Activated CD4-positive, alpha-beta T cell treated with anti-CD3 and anti-CD28 coated beads for 48 hours (primary cell): ENCODE measurements at places on chromosomes 11 and 22.

DNA sequence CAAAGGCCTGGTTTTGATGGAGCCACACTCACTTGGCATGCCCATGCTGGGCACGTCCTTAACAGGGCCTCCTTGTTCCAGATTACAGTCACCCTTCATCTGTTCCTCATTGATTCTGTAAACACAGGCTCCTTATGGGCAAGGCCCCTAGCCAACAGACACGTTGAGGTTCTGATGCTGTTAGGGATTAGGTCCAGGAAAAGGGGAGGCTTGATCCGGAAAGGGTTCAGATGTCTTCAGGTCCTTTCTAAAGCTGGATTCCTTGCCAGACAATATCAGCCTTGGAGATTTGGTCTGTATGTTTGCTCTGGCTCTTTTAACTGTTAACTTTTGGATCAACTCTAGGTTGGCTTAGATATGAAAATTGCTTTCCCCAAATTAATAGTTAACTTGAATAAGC, 46.9 kb upstream of the PRSS23 start:
- DNase-seq, result no peak

DNA sequence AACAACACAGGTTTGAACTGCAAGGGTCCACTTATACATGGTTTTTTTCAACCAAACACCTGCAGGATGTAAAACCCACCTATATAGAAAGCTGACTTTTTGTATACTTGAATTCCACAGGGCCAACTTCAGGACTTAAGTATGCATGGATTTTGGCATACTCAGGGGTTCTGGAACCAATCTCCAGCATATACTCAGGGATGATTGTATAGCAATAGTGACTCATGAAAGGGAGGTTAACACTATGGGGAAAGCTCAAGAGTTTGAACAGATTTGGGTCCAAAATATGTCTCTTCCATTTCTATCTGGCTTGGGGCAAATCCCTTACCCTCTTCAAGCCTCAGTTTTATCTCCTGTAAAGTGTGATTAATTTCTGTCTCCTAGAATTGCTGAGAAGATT, 94.9 kb downstream of the MICAL2 start:
- no peak for DNase-seq

- no peak for DNase-seq
Observed at GRCh38 chr11:106262852-106263251, 185.4 kb downstream of the AASDHPPT start.

- peak; percentile 69 for DNase-seq
Observed at GRCh38 chr22:24247564-24248344, 2.9 kb upstream of the GGT5 start.

DNA sequence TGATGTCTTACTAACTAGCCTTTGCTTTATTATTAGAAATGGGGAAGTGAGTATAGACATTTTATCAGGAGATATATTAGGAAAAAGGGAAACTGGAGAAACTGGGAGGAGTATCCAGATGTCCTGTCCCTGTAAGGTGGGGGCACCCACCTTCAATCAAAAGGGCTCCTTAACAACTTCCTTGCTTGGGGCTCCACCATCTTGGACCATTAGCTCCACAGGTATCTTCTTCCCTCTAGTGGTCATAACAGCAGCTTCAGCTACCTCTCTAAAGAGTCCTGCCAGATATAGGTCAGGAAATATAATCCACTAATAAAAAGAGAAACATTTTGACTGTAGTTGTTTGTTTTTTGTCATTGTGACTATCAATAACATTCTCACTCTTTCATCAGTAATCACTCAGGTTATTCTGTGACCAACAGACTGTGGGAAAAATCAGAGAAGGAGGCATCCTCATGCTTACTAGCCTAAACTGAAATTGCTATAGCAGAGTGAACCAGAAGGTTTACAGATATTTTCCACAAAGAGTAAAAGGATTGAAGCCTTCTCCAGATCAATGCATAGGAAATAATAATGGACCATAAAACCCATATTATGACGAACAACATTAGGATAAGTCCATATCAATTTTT, 10.4 kb downstream of the OR51B4 start:
- DNase-seq, result no peak

- DNase-seq, result no peak
Observed at GRCh38 chr11:15434529-15434928, 319.8 kb downstream of the INSC start.

GRCh38 chr11:122207921-122208764, 92.1 kb upstream of the BLID start:
- DNase-seq, result no peak
